ENCODE measurements at places on chromosomes 7 and 10. TPM values are rescaled to one million over a fixed set of nuclear protein-coding genes. Genes with fewer than 3 reads are reported as not detected.

FGFBP3 gene
- 0.32 TPM for total RNA-seq

SFRP4 gene
- 59.5 TPM for total RNA-seq

FKBP6 gene
- not detected for total RNA-seq

PHKG1 gene
- 4.6 TPM for total RNA-seq

MRLN gene
- total RNA-seq, result not detected

All from articular chondrocyte of knee joint (primary cell).